ENCODE measurements at places on chromosomes 16 and 17.

DNA sequence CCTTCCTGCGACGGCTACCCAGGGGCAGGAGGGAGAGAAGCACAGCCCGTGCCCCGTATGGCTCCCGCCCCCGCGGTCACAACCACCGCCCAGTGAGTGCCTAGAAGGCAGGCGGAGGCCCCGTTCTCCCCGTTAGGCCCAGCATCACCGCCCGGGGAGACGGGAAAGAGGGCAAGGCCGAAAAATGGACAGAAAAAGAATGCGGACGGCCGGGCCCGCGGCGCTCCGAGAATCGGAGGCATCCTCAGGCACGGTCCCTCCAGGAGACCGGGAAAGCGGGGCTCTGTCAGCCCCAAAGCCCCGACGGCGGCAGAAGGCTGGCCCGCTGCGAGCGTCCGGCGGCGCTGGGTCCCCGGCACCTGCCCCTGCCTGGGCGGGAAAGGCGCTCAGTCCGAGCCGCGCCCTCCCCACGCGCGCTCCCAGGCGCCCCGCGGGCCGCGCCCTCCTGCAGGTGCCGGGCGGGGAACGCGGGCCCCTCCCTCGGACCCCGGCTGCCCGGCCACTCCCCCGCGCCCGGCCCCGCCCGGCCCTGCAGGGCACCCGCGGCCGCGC is 407 bp downstream of the MCRIP1 start:
- DNase-seq, result no peak

GRCh38 chr17:5033352-5034015 is 1.7 kb downstream of the SLC52A1 start:
- DNase-seq, result no peak

GRCh38 chr17:34892461-34893249 is 68.6 kb downstream of the CCT6B start:
- DNase-seq, result no peak

DNA sequence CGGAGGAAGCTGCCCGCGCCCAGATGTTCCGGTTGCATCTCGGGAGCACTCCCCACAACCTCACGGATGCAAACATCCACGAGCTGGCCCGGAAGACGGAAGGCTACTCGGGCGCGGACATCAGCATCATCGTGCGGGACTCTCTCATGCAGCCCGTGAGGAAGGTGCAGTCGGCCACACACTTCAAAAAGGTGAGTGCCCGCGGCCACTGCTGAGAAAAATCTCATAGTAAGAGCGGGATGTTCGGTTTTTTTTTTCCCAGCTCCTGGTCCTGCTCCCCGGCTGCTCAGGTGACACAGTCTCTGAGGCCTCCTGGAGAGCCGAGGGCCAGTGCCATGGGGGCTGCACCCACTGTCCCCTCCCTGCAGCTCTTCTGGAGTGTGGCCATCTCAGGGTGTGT is 9.3 kb downstream of the PDF start:
- DNase-seq, result no peak

DNA sequence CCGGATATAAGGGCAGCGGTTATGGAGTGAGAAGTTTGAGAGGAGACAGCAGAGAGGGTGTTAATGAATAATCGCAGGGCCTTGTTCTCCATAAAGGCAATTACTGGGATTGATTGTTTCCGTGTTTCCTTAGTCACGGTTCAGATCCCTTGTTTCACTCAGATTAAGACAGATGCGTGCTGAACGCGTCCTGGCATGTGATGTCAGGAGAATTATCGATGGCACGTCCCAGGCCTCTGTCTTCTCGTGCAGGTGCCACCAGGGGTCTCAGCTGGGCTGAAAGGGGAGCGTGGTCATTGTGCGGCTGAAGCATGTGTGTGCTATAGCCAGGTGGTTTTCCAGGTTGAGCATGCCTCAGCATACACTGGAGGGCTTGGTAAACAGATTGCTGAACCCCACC is 142.4 kb upstream of the NOL11 start:
- no peak for DNase-seq

DNA sequence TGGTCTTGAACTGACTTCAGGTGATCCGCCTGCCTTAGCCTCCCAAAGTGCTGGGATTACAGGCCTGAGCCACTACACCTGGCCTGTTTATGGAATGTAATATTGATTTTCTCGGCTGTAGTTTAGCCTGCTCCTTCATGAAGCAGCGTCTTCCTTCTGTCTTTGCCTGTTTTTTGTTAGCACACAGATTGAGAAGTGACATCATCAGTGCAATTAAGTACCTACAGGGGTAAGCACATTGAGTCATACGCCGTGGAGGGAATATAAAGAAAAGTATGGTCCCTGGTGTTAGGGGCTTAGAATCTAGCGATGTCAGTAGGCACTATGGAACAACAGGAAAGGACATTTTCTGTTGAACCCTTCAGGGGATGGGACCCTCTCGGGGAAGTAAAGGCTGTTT is 48.7 kb upstream of the SEC14L1 start:
- DNase-seq, result no peak

- peak; percentile 84 for DNase-seq
Observed at GRCh38 chr16:68492543-68493411, 44.5 kb upstream of the SMPD3 start.

- no peak for DNase-seq
Observed at GRCh38 chr16:53068423-53068833, 13.6 kb downstream of the CHD9 start.

DNA sequence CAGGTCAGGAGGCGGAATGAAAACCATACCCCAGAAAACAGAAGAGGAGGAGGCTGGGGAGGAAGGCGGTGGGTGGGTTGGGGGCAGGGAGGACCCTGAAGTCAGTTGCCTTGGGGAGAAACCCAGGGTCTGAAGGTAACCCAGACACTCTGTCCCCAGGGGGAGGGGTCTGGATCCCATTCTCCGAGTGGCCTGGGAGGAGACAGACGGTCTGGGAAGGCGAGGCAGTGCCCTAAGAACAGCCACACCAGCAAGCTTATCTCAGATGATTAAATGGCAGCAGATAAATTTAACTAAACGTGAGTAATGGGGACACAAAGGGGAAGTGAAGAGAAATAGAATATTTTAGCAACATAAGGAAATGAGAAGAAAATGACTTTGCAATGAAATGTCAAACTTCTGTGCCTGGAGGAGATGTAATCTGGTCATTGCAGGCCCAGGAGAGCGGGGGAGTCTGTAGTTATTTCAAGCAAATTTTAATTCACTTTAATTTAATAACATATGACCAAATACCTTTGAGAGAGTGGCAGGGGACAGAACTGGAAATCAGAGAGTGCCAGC is 21.4 kb upstream of the ZFP90 start:
- no peak for DNase-seq

GRCh38 chr17:76943781-76944213 is 75.6 kb downstream of the MGAT5B start:
- DNase-seq, result peak; percentile 18

- no peak for DNase-seq
Observed at GRCh38 chr17:45168991-45169752, 7.5 kb downstream of the HEXIM2 start.

GRCh38 chr16:56600398-56600999 is 7.9 kb upstream of the MT2A start:
- DNase-seq, result no peak

Data from large intestine (tissue), 12 donors.